ENCODE measurements at places on chromosomes 13 and 19.

- DNase-seq, result no peak
These were observed 11.6 kb downstream of the NFILZ start for GRCh38 chr19:8641908-8642547.

- no peak for DNase-seq
These were observed 3.1 kb downstream of the FTL start for GRCh38 chr19:48968179-48968661.

- no peak for DNase-seq
These were observed 77.3 kb upstream of the KL start for GRCh38 chr13:32938907-32939306.

- DNase-seq, result no peak
These were observed 9.0 kb downstream of the KLK13 start for GRCh38 chr19:51055866-51056265.

- DNase-seq, result no peak
These were observed 19.4 kb upstream of the GPR18 start for GRCh38 chr13:99277629-99278028.

DNA sequence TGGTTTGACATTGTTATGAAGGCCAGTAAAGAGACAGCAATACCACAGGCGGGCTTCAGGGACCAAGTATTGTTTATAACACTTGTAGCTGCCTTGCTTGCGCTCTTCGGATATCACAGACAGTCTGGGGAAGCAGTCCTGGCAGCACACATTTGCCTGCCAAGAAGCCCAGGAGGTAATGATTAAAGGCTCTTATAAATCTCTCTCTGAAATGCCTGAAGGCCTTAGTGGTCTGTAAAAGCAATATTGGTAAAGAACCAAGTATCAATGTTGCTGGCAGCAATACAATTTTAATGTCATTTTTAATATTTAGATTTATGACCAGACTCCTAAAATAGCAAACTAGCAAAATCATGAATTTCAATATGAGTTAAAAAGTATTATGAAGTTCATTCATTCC is 1312.4 kb downstream of the PCDH9 start:
- DNase-seq, result no peak

DNA sequence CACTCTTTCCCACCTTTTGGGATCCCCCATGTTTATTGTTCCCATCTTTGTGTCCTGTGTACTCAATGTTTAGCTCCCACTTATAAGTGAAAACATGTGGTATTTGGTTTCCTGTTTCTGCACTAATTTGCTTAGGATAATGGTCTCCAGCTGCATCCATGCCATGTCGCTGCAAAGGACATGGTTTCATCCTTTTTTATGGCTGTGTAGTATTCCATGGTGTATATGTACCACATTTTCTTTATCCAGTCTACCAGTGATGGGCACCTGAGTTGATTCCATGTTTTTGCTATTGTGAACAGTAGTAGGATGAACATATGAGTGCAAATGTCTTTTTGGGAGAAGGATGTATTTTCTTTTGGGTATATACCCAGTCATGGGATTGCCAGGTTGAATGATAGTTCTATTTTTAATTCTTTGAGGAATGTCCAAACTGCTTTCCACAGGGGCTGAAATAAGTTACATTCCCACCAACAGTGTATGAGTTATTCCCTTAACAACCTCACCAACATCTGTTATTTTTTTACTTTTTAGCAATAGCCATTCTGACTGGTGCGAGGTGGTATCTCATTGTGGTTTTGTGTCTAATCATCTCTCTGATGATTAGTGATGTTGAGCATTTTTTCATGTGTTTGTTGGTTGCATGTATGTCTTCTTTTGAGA is 55.7 kb upstream of the MEDAG start:
- DNase-seq, result no peak

GRCh38 chr19:6674868-6675305 is 4.9 kb upstream of the TNFSF14 start:
- peak; percentile 71 for DNase-seq
